ENCODE measurements at places on chromosomes 13 and 19.

DNA sequence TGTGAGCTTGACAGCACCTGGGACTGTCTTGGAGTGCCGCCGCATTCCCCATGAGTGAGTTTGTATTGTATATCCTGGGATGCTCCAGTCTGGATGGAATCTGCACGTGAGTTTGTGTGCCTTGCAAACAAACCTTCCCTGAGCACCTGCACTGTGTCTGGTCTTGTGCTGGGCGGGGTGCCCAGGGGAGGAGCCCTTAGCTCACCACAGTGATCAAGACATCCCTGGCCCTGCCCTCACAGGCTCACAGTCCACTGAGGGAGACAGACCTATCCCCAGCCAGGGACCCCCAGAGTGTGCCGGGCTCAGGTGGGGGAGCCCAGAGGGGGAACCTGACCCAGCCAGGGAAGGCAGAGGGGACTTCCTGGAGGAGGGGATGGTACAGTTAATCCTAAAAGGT, 1.7 kb upstream of the BCAM start:
- DNase-seq = no peak

DNA sequence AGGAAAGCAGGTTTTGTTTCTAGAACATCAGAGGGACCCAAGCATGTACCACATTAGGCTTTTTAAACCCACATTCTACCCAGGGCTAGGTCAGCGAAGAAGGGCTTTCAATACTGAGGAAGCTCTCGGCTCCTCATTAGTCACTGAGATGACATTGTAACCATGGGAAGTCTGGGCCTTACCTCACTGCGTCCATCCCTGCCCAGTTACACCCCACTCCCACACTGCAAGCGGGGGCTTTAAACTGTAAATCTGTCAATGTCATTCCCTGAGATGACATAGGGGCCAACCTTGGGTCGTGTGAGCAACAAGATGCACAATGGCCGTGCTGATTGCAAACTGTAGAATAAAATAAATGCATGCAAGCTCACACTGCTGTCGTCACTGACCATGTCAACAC, 21.7 kb upstream of the TFDP1 start:
- DNase-seq = no peak

GRCh38 chr13:34207872-34208271, 389.9 kb downstream of the RFC3 start:
- DNase-seq = no peak

DNA sequence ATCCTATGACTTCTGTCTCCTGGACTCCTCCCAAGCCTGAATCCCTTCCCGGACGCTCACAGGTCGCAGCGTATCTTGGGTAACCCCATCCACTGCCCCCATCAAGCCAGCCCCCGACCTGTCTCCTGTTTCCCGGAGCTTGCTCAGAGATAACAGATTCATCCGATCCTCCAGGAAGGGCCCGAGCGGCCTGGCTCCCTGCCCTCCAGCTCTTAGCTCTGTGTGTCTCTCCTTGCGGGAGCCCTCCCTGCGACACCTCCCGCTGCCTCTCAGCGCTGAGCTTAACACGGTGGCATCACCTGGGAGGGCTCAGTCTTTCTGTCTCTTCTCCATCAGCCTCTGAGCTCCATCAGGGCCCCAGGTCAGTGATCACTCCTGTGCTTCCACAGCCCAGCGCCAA, 4.3 kb upstream of the TMEM255B start:
- no peak for DNase-seq

DNA sequence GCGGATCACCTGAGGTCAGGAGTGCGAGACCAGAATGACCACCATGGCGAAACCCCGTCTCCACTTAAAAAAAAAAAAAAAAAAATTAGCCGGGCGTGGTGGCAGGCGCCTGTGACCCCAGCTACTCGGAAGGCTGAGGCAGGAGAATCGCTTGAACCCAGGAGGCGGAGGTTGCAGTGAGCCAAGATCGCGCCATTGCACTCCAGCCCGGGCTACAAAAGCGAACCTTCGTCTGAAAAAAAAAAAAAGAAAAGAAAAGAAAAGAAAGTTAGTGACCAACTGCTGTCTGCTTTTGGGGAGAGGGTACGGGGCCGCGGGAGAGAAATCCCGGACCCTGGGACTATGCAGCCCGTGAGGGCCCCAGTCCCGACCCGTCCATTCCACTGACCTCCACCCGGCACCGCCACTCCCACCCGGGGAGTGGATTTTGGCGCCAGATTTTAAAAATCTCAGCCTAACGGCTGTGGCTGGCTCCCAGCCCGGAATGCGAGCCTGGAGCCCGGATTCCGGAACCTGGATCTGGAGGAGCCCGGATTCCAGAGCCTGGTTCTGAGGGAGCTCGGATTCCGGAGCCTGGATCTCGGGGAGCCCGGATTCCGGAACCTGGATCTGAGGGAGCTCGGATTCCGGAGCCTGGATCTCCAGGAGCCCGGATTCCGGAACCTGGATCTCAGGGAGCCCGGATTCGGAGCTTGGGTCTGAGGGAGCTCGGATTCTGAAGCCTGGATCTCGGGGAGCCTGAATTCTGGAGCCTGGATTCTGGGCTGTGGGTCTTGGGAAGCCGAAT, 6.1 kb upstream of the LMNB2 start:
- DNase-seq = no peak

GRCh38 chr13:95553581-95554385, 1.3 kb downstream of the CLDN10 start:
- DNase-seq = no peak
